ENCODE measurements at places on chromosomes 7 and 10.

DNA sequence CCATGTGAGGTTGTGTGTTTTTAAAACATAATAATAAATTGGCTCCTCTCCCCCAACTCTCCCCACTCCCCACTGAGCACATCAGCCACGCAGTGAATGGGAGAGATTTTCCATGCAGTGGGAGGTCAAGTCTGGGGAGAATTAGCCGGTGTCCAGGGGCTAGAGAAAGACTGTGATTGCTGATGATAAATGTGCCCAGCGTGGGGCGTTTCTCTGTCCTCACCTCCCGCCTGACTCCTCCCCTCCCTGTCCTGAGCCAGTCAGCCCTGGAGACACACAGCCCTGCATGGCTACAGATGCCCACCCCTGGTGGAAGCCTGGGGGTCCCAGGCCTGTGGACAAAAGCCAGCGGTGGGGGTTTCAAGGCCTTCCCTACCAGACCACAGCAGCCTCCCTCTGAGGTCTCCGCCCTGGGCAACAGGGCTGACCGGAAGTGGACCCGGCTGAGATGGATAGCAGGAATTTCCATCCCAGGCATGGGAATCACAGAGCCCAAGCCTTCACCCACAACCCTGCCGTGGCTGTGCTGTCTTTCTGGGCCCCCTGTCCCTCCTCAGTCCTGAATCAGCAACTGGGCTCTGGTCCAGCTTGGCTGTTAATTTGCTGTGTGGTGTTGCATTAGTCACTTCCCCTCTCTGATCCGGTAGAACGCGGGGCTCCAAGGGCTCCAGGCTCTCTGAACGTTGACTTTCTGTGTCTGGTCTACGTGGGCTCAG is 46.8 kb upstream of the SLC29A3 start:
- DNase-seq: no peak

DNA sequence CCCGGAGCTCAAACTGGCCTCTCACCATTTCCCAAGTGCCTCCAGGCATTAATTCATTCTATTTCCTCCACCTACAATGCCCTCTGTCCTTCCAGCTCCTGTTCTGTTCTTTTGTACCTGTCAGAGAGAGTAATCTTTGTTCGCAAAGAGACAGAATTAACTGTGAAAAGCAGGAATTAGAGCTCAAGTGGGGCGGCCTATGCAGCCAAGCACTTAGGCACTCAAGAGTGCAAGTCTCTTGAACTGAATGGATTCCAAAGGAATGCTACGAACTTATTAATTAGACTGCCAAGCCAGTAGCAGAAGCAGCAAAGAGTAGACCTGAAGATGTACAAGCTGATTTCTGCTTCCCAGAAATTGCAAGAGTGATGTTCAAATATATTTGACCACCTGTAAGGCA is 338.3 kb upstream of the AUTS2 start:
- no peak for DNase-seq

DNA sequence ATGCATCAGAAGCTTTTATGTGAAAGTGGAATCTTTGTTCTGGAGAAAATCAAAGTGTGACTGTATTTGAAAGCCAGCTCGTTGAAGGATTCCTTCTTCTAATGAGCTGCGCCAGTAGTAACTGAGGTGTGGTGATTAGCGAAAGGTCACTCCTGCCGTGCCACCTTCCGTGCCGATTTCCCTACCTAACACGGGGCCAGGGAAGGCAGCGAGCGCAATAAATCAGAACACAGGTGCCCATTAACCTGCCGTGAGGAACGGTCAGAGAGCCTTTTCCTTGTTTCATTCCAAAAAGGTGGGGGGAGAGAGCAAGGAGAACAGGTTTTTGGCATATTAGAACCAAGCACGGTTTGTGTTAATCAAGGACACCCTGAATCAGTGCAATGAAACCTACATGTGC is 258.0 kb downstream of the CELF2 start:
- no peak for DNase-seq

GRCh38 chr7:98669329-98670000 is 52.4 kb downstream of the NPTX2 start:
- no peak for DNase-seq

DNA sequence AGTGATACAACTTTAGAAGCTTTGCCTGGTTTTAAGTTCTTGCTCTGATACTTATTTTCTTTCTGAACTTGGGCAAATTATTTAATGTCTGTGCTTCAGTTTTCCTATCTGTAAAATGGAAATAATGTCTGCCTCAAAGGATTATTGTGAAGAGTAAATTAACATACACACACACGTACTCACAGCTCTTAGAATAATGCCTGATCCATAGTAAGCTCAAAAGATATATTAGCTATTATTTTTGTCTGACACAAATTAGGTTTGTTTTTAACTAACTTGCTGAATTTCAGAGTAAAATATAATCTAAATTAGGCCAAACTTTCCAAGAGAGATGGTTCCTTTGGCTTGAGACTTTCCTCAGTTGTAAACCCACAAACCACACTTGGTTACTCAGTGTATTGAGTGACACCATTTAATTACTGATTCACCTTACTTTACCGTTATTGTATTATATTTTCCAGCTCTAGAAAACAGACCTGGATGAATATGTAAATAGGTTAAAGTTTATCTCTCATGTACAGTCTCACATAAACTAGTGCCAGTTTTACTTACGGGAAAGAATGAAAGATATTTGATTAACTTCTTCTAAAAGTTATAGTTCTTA is 50.4 kb downstream of the VTI1A start:
- DNase-seq: no peak

- peak; percentile 56 for DNase-seq
Observed at GRCh38 chr10:13528875-13529713, at the start of gene BEND7. BEND7 (minus strand) TSS chr10:13529014; CDS start chr10:13528533, 481 bp downstream.

- DNase-seq: no peak
Observed at GRCh38 chr7:106369352-106369751, 84.6 kb upstream of the NAMPT start.

DNA sequence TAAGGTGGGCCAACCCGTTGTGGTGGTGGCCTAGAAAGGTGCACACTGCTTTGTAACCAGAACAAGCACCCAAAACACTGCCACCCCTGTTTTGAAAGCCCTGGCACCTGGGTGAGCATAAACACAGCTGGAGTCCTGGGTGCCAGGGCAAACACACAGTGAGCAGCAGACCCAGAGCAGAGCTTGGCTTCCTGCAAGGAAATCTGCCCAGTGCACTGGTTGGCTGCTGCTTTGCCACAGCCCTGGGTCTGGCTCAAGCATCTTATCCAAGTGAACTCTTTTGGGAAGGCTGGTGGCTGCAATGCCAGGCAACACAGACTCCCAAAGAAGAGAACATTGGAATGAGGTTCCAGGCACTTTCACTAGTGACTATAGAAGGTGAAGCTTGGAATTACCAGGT is 145.5 kb upstream of the PDE1C start:
- no peak for DNase-seq

DNA sequence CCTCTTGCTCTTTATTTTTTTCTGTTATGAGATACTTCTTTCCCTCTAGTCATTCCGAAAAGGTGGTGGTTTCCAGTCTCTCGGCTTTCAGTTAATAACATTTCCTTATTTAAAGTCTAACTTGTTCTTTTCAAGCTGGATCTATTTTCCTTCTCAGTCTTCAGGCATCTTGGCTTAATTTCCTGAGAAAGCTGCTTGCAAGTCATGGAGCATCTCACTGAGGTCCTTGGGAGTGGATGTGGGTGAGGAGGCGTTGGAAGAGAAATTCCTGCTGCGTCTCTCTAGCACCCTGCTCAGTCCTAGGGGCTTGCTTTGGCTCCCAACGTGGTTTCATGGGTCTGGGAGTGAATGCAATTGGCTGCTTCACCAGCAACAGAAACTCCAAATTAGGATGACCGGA is 210.2 kb upstream of the MKI67 start:
- DNase-seq: no peak

- no peak for DNase-seq
Observed at GRCh38 chr7:1418505-1419309, 40.6 kb downstream of the MICALL2 start.

DNA sequence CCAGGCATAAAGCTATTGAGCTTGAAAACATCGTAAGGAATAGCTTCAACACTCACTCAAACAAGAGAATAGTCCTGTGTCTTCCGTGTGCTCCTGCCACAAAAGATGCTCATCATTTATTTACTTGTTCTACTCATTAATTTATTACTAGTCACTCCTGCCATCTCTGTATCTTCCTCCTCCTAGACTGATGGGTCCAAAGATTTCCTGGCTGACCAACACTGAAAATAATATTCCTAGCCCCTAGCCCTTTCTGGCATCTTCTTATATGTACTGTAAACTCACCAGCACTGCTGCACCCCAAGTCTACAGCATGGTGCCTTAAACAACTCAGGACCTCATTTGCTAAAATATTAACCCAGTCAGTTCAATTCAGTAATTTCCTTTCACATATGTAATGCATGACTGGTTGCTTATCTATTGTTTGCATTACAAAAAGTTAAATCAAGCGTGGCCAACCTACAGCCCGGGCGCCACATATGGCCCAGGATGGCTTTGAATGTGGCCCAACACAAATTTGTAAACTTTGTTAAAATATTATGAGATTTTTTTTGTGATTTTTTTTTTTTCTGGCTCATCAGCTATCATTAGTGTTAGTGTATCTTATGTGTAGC is 86.7 kb upstream of the GSDME start:
- no peak for DNase-seq

DNA sequence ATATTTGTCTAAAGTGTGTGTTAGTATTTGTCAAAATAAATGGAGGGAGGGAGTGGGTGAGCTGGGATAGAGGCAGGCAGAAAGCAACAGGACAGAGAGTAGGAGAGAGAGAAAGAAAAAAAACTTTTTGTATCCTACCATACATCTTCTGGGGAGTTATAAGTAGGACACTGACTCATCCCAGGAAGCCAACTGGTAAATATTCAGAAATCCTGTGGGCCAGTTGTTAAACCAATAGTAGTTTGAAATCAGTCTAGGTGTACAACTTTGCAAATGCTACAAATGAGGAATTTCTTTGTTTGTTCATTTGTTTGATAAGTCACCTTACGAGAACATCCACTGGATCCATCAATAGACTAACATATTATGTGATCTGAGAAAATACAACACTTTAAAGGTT is 980.9 kb downstream of the GATA3 start:
- DNase-seq: no peak

GRCh38 chr10:34320265-34320664 is 494.8 kb downstream of the PARD3 start:
- no peak for DNase-seq

GRCh38 chr10:6269432-6269831 is 66.7 kb downstream of the PFKFB3 start:
- DNase-seq: no peak

DNA sequence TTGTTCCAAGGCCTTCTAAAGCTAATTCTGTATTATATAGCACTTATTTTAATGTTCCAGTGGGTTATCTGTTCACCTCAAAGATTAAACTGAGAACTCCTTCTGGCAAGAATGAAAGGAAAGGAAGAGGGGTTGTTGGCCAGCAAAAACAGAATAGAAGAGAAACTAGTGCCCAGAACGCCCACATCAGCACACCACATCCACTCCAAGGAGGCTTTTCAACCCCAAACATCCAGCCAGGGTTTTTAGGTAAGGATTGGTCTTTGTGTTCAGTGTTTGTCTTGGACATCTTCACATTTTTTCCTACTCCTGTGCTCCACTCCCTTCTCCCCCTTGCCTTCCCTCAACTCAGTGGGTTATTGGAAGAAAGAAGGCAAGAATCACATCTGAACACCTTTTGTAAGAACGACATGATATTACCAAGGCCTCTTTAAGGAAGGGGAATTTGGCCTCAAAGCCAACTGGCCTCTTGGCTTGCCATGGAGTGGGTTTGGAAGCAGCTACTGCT is 55.8 kb downstream of the BICC1 start:
- no peak for DNase-seq

- DNase-seq: no peak
Observed at GRCh38 chr10:86244297-86245014, 122.1 kb downstream of the GRID1 start.

- DNase-seq: no peak
Observed at GRCh38 chr10:28478646-28479045, 54.3 kb upstream of the WAC start.

GRCh38 chr7:44280636-44280992 is 44.8 kb downstream of the CAMK2B start:
- no peak for DNase-seq

GRCh38 chr7:38512704-38513103 is 118.5 kb downstream of the AMPH start:
- DNase-seq: no peak

- DNase-seq: peak; percentile 17
Observed at GRCh38 chr7:121873289-121874194, 581 bp downstream of the PTPRZ1 start.

- DNase-seq: no peak
Observed at GRCh38 chr10:122852261-122852660, 6.6 kb upstream of the CUZD1 start.

GRCh38 chr7:105734233-105734632 is 142.2 kb downstream of the ATXN7L1 start:
- DNase-seq: no peak

DNA sequence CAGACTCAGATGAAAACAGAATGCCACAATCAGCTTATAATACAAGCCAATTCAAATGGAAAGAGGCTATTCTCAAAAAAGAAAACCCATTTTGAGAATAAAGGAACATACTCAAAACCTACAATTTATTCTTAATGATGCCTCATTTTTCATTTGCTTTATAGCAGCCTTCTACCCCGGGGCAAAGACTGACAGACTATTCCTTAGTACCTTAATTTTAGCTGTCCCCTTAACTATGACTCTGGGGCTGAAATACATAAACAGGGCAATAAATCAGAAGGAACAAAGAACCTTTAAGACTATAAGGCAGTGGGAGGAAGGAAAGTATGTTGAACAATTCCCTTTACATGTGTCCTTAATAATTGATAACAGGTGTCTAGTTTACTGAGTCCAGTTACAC is 76.8 kb downstream of the TMEM106B start:
- no peak for DNase-seq

DNA sequence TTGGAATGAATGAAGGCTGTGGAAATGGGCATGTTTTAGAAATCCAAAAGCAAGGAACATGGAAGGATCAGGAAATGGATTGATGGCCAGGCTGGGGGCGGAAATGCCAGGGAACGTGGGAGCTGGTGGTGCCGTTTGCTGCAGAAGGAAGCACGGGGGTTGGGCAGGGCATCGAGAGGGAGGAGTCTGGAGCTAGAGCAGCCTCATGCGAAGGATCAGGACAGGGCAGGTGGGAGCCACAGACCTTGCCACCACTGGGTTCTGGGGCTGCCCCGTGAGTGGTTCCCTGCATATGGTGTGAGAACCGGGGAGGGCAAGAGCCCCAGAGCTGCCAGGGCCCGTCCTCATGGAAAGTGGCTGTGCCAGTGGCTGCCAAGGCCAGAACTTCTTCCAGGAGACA is 193.8 kb upstream of the ZNF32 start:
- no peak for DNase-seq

- DNase-seq: no peak
Observed at GRCh38 chr7:7869036-7869435, 99.6 kb upstream of the GLCCI1 start.

DNA sequence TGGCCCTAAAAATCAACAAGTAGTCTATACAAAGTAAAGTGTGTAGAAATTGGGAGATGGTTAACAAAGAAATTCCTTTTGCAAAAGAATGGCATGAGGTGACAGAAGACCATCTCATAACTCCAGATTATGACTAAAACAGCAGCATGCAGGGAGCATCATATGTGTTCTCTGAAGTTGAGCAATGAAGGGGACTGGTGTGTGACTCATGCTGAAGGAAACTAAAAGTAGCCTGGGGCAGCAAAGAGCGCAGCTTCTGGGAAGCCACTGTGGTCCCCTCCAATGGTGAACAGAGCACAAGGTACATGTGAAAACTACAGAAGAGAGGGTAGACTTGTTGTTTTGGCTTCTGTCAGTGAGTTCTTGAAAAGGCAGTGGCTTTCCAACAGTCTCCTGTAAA is 133.4 kb downstream of the MACC1 start:
- peak; percentile 34 for DNase-seq
